ENCODE measurements at places on chromosomes 3 and 15.

- H3K27ac ChIP-seq: peak overlapping the region; percentile 7
- no peaks in the 10 kb centered on the region for H3K36me3 ChIP-seq
- H3K4me3 ChIP-seq: no peak overlapping the region
- H3K27me3 ChIP-seq: no peaks in the 10 kb centered on the region
- no peak for DNase-seq
Measured at GRCh38 chr3:177746337-177746933, 549.2 kb upstream of the TBL1XR1 start.

DNA sequence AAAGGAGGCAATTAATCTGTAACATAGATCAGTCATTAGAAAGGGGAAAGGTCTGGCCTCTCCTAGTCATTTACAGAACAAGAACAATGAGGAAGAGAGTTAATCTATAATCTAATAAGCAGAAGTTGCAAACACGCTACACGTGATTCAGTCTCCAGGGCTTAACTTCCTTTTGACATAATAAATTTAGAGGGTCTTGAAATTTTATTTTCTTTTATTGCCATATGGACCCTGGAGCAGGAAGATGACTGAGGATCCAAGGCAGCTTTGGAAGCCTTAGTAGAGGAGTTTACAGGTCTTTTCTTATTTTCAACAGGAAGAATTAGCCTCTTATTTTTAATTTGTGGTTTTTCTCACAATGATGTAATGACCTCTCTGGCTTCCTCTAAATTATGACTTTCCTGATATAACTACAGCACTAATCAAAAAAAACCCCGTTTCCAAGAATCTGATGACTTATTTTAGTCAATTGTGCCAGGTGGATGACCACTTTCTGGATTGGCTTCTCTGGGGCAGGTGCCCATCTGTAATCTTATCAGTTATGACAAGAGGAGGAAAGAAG is 32.2 kb downstream of the ADGRG7 start:
- no peaks in the 10 kb centered on the region for H3K36me3 ChIP-seq
- H3K4me3 ChIP-seq: no peak overlapping the region
- DNase-seq: no peak
- H3K27me3 ChIP-seq: no peaks in the 10 kb centered on the region

- DNase-seq: no peak
- no peak overlapping the region for H3K4me3 ChIP-seq
- no peaks in the 10 kb centered on the region for H3K4me1 ChIP-seq
- H3K36me3 ChIP-seq: peaks cover 6% of the 10 kb centered on the region
- no peaks in the 10 kb centered on the region for H3K27me3 ChIP-seq
Measured at GRCh38 chr3:115108614-115109013, 38.5 kb downstream of the ZBTB20 start.

DNA sequence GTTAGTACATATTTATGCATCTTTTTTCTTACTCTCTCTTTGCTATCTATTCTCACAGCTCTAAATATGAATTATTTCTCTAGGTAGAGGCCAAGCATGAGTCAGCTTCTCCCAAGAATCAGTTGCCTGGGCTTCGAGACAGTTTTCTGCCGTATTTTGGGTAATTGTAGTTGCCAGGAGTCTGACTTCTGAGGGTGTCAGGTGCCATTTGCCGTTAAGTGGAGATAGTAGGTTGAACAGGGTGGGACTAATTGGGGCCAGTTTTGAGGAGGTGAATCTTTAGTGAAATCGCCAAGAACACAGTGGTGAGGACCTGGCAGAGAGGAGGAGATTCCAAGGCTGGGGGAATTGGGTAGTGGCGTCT is 7.8 kb upstream of the NRROS start:
- peak overlapping the region; percentile 89 for H3K4me3 ChIP-seq
- H3K27me3 ChIP-seq: peaks cover 6% of the 10 kb centered on the region
- no peak for DNase-seq
- peak overlapping the region; percentile 93 for H3K27ac ChIP-seq
- H3K4me1 ChIP-seq: peaks cover 13% of the 10 kb centered on the region

DNA sequence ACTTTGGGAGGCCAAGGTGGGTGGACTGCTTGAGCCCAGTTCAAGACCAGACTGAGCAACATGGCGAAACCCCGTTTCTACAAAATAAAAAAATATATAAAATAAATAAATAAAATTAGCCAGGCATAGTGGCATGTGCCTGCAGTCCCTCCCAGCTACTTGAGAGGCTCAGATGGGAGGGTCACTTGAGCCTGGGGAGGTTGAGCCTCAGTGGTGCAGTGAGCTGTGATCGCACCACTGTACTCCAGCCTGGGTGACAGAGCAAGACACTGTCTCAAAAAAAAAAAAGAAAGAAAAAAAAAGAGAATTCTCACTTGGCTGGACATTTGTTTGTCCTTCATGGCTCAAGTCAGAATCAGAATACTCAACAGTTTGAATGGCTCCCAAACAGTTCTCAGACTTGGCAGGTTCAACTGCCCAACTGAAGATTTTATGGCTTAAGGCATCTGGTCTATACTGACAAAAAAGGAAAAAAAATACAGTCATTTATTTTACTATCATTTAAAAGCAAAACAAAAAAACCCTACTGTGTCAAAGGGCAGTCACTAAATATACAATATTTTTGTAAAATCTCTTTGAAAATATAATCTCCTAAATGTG is 106.6 kb downstream of the FBXL22 start:
- H3K27ac ChIP-seq: no peak overlapping the region
- peaks cover 2% of the 10 kb centered on the region for H3K36me3 ChIP-seq
- H3K4me3 ChIP-seq: no peak overlapping the region
- H3K27me3 ChIP-seq: no peaks in the 10 kb centered on the region

GRCh38 chr15:95152741-95153140 is 921.4 kb downstream of the MCTP2 start:
- no peak for DNase-seq
- H3K27me3 ChIP-seq: no peaks in the 10 kb centered on the region
- no peaks in the 10 kb centered on the region for H3K36me3 ChIP-seq
- no peaks in the 10 kb centered on the region for H3K4me1 ChIP-seq

DNA sequence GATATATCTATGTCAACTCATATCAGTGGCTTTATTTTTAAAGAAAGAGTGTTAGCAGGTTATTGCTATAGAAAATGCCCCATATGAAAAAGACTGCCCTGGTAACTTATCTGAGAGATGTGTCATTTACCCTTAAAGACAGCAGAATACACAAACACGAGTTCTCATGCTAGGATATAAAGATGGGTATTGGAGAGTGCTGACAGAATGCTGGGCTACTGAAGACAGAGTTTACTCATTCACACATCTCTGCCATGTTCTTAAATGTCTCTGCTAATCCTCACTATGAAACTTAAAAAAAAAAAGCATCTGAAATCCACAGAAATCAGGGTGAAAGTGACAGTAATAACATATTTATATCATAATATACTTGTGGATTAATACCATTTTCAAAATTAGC is 126.7 kb downstream of the FOXP1 start:
- DNase-seq: no peak
- H3K27ac ChIP-seq: no peak overlapping the region
- H3K36me3 ChIP-seq: peaks cover 6% of the 10 kb centered on the region

GRCh38 chr15:89002830-89003229 is 85.4 kb upstream of the ABHD2 start:
- no peaks in the 10 kb centered on the region for H3K36me3 ChIP-seq
- H3K4me1 ChIP-seq: peaks cover 10% of the 10 kb centered on the region
- no peak overlapping the region for H3K4me3 ChIP-seq
- no peak overlapping the region for H3K27ac ChIP-seq

DNA sequence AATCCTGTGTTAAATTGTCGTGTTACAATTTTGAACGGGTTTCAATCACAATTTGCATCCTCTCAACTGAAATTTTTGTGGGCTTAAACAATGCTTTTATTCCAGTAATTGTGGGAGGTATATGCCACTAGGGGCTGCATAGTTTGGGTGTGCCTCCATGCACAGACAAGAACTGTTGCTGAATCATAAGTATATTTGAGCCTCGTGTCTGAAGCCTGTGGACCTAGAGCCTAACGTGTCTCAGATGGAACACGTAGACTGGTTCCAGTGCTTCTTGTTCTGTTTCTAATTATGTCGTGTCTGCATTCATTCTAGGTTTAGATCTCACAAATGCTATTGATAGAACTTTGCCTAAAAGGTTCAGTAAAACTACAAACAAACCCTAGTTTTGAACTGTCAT is 363.4 kb downstream of the RBMS3 start:
- H3K27me3 ChIP-seq: no peaks in the 10 kb centered on the region
- H3K4me1 ChIP-seq: peaks cover 26% of the 10 kb centered on the region
- no peak overlapping the region for H3K27ac ChIP-seq

- H3K27me3 ChIP-seq: peaks cover 45% of the 10 kb centered on the region
- no peak overlapping the region for H3K4me3 ChIP-seq
- no peaks in the 10 kb centered on the region for H3K36me3 ChIP-seq
- H3K27ac ChIP-seq: no peak overlapping the region
- no peak for DNase-seq
- H3K4me1 ChIP-seq: no peaks in the 10 kb centered on the region
Measured at GRCh38 chr3:148809835-148810234, 17.8 kb upstream of the CPB1 start.

DNA sequence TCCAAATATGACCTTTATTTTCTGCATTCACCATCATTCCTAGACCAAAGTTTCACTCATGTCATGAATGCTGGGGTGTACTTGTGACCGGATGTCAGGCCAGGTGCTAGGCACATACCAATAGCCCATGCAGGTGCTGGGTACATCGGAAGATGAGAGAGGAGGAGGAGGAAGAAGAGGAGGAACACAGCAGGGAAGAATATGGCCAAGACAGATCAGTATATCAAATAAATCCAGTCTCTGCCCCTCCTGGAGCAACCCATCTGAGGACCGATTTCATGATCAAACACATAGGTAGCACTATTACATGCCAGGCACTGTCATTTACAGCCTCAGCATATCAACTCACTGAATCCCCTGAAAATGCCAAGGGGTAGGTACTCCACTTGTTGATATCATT is 3.0 kb upstream of the WNT7A start:
- no peaks in the 10 kb centered on the region for H3K36me3 ChIP-seq
- H3K4me3 ChIP-seq: no peak overlapping the region
- H3K27me3 ChIP-seq: peaks cover 87% of the 10 kb centered on the region
- no peak for DNase-seq
- no peaks in the 10 kb centered on the region for H3K4me1 ChIP-seq

Measured in type B pancreatic cell (in vitro differentiated cells).